ENCODE measurements at places on chromosomes 7 and 10. TPM values are rescaled to one million over a fixed set of nuclear protein-coding genes. Genes with fewer than 3 reads are reported as not detected.

The NEUROD6 gene
- not detected for total RNA-seq

The VSTM2A gene
- total RNA-seq, result not detected

The PLCE1 gene
- total RNA-seq, result 1.1 TPM

The FANK1 gene
- total RNA-seq, result 4.6 TPM

The NUPR2 gene
- total RNA-seq, result not detected

The GHRHR gene
- total RNA-seq, result not detected

The ASB10 gene
- total RNA-seq, result not detected
